ENCODE measurements at places on chromosomes 1 and 21.

DNA sequence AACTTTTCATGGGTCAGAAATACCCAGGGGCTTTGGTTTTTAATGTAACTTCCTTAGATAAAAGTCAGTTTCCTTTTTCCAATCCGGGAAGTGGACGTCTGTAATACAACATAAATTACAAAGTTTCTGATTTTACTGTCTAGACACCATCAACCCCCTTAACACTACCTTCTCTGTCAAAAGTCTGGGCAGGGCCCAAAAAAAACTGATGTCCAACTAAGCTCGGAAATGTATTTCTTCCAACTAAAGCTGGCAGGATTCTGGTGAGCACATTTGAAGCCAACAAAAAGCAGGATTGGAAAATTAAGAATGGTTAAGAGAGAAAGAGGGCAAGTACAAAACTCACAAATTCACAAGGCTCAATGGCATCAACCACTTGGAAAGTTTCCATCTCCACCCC lies 24.3 kb downstream of the DDAH1 start:
- H3K4me3 ChIP-seq: no peak overlapping the region
- H3K4me1 ChIP-seq: no peaks in the 10 kb centered on the region
- H3K27ac ChIP-seq: no peak overlapping the region
- H3K27me3 ChIP-seq: peaks cover 8% of the 10 kb centered on the region

DNA sequence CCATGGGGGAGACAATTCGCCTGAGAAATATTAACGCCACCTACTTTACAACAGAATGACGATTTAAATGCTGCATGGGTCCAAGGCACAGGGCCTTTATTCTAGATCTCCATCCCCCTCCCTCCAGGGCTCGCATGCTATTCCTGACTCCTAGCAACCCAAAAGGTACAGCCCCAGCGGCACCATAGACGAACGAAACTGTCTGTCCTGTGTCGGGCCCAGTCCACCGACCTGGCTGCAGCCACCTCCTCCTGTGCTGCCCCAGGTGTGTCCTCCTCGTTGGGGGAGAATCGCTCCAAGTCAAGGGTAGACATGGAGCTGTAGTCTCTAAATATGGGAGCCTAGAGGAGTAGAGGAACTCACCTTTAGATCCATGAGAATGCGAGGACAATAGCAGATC lies 196.5 kb downstream of the TOMM20 start:
- DNase-seq: no peak
- H3K36me3 ChIP-seq: no peaks in the 10 kb centered on the region
- no peak overlapping the region for H3K4me3 ChIP-seq

GRCh38 chr21:37383784-37384311 lies 17.3 kb downstream of the DYRK1A start:
- peaks cover 17% of the 10 kb centered on the region for H3K36me3 ChIP-seq
- H3K27ac ChIP-seq: no peak overlapping the region
- H3K4me1 ChIP-seq: peaks cover 77% of the 10 kb centered on the region
- DNase-seq: no peak

- H3K27ac ChIP-seq: no peak overlapping the region
- no peaks in the 10 kb centered on the region for H3K36me3 ChIP-seq
- no peak overlapping the region for H3K4me3 ChIP-seq
Measured at GRCh38 chr1:211920602-211921226, 90.2 kb upstream of the LPGAT1 start.

GRCh38 chr1:226082959-226083301 lies 20.4 kb downstream of the H3-3A start:
- no peaks in the 10 kb centered on the region for H3K36me3 ChIP-seq
- peaks cover 8% of the 10 kb centered on the region for H3K4me1 ChIP-seq
- no peak for DNase-seq
- H3K4me3 ChIP-seq: peak overlapping the region; percentile 84
- no peak overlapping the region for H3K27ac ChIP-seq

- no peaks in the 10 kb centered on the region for H3K36me3 ChIP-seq
- H3K4me3 ChIP-seq: no peak overlapping the region
- H3K4me1 ChIP-seq: no peaks in the 10 kb centered on the region
- no peak overlapping the region for H3K27ac ChIP-seq
- DNase-seq: no peak
- H3K27me3 ChIP-seq: peaks cover 2% of the 10 kb centered on the region
Measured at GRCh38 chr21:38721055-38721454, 84.7 kb upstream of the ETS2 start.

GRCh38 chr1:66371233-66372005 lies 162.5 kb upstream of the SGIP1 start:
- H3K4me3 ChIP-seq: peak overlapping the region; percentile 30
- no peaks in the 10 kb centered on the region for H3K27me3 ChIP-seq
- H3K4me1 ChIP-seq: peaks cover 89% of the 10 kb centered on the region
- DNase-seq: peak; percentile 51

DNA sequence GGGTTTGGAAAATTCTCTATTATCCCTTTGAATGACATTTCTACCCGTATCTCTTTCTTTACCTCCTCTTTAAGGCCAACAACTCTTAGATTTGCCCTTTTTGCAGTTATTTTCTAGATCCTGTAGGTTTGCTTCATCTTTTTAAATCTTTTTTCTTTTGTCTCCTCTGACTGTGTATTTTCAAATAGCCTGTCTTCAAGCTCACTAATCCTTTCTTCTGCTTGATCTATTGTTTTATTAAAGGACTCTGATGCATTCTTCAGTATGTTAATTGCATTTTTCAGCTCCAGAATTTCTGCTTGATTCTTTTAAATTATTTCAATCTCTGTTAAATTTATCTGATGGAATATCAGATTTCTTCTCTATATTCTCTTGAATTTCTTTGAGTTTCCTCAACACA lies 324.3 kb downstream of the PLA2G4A start:
- H3K27ac ChIP-seq: no peak overlapping the region

GRCh38 chr1:182952677-182953444 lies at the start of gene SHCBP1L:
TSS of gene SHCBP1L (minus strand) at chr1:182953166. CDS start at chr1:182953133, 33 bp downstream.
- H3K4me1 ChIP-seq: peaks cover 4% of the 10 kb centered on the region
- no peak within 1 kb of the TSS for H3K27ac ChIP-seq
- no peaks in the 10 kb centered on the region for H3K36me3 ChIP-seq
- peak within 1 kb of the TSS; percentile 57 for H3K4me3 ChIP-seq
- H3K27me3 ChIP-seq: peaks cover 17% of the 10 kb centered on the region

DNA sequence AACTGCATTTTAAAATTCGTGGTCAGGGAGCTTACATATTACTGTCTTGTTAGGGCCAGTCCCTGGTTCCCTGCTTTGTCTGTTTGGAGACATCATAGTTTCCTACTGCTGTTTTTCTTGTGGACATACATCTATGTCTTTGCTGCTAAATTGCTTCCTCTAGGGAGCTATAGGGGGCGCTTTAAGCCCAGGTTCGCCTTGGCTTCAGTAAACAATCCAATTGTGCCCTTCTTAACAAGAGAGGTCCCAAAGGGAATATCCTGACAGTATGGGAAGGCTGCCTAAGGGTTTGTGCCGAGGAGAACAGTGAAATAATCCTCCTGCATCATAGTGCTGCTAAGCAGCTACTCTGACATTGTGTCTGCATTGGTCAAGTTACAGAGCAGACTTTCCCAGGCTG lies 112.5 kb downstream of the USH2A start:
- no peak overlapping the region for H3K4me3 ChIP-seq
- DNase-seq: no peak
- H3K4me1 ChIP-seq: no peaks in the 10 kb centered on the region
- no peaks in the 10 kb centered on the region for H3K36me3 ChIP-seq
- no peaks in the 10 kb centered on the region for H3K27me3 ChIP-seq

DNA sequence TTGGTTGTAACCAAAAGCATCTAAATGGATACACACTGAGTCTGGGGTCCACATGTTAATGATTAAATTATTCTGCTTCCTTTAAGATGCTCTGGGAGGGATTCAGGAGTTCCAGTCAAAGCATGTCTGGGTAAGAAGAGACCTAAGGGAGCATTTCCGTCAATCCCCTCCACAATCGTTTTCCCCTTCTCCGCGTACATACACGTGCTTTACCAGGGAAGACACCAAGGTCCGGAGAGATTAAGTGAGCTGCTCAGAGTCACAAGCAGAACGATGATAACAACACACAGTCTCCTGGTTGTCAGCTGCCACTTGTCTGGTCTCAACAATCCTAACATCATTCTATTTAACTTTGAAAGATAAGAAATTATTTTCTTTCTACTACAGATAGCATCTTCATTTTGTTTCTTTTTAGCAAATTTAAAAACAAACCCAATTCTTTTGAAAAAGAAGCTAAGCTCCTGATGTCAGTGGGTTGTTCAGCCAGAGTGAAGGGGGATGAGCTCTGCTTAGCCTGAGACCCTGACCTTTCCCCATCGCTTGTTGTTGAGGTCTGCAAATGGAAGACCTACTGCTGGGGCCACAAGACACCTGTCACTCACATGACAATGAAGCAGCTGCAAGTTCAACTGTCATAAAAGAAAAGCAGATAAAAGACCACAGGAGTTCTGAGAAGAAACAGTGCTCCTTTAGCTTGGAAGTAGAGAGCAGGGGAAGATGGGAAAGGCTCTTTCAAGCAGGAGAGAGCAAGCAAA lies 4.5 kb downstream of the PAFAH2 start:
- H3K27me3 ChIP-seq: no peaks in the 10 kb centered on the region
- DNase-seq: no peak
- H3K4me3 ChIP-seq: no peak overlapping the region

Data from activated naive CD4-positive, alpha-beta T cell treated with anti-CD3 and anti-CD28 coated beads for 36 hours (primary cell).